ENCODE measurements at places on chromosomes 13 and 19.

DNA sequence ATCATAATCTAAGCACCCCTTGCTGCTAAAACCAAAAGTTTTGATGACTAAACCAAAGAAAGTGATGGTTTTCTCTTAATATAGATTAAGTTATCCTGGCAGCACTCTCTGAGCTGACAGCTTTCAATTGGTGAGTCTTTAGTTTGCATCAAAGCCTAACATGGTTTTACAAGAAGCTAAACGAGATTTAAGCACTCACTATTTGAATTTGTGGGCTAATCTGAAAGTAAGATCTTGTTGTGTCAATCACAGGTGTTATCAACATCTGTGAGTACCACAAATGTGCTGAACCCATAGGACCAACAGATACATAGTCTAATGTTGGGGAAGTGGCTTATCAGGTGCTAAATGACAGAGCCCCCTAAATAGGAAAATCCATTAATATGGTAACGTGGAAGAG, 223.9 kb downstream of the LHFPL6 start:
- DNase-seq = no peak

DNA sequence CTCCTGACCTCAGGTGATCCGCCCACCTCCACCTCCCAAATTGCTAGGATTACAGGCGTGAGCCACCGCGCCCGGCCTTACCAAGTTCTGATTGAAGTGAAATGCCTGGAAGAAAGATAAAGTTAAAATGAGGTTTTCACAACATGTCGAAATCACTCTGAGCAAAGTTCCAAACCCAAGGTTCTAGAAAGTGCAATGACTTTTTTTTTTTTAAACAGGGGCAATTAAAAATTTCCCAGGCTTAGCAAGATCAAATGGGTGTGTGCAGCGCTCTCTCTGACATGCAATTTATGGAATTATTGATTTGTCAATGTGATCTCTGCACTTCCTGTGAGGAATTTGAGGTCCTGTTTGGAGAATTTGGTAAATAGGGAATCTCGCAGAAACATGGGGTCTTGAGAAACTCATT, 12.8 kb upstream of the MAP2K2 start:
- no peak for DNase-seq

GRCh38 chr19:16420781-16421386, 50.9 kb downstream of the EPS15L1 start:
- no peak for DNase-seq

GRCh38 chr19:42422092-42422900, 4.9 kb downstream of the LIPE start:
- no peak for DNase-seq

GRCh38 chr13:27401210-27401609, 23.2 kb upstream of the GTF3A start:
- peak; percentile 14 for DNase-seq

GRCh38 chr13:48457578-48458242, 44.8 kb upstream of the LPAR6 start:
- no peak for DNase-seq

DNA sequence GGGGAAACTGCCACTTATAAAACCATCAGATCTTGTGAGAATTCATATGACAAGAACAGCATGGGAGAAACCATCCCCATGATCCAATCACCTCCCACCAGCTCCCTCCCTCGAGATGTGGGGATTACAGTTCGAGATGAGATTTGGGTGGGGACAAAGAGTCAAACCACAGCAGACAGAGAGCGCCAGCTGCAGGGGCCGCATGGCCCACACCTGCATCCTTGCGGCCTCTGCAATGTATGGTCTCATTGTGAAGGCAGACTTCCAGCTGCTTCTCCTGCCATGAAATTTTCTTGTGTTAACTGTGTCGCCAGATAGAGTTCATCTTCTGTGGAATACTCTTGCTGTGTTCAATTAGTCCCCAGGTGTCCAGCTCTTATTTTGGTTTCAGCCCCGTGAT, 17.3 kb upstream of the SLC15A1 start:
- DNase-seq = no peak

GRCh38 chr13:65387743-65388347, 1842.3 kb downstream of the PCDH9 start:
- peak; percentile 1 for DNase-seq

GRCh38 chr13:27139565-27139964, 32.0 kb downstream of the USP12 start:
- DNase-seq = peak; percentile 5

Data from MCF 10A (cell line).